ENCODE measurements at places on chromosomes 1 and 21.

GRCh38 chr1:93061895-93062792 lies 16.9 kb upstream of the MTF2 start:
- peak; percentile 66 for DNase-seq

DNA sequence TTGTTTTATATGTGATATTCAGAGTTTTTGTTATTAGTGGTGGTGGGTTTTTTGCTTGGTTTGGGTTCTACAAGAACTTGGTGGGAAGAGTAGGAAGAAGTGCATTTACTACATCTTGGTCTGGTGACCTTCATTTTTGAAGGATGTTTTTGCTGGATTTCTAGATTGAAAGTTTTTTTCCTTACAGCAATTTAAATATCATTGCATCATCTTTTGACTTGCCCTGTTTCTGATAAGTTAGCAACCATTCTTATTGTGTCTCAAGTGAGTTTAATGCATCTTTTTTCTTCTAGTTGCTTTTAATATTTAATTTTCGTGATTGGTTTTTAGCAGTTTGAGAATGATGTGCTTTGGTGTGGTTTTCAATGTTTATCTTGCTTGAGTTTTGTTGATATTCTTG lies 447.7 kb downstream of the DISC1 start:
- DNase-seq: no peak

DNA sequence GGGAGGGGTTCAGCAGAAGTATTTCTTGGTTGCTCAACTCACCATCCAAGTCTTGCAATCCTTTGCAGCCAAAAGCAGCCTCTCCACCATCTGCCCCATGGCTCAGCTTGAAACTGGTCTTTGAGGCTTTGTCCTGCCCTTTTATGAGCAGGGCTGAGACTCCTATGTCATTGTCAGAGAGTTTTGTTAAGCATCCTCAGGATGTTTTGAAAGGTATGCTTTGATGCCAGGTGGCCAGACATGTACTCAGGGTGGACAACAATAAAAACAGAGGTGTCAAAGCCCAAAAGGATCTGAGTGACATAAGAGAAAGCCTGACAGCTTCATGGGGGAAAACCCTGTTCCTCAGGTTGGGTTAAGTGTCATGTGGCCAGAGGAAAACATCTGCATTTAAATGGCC lies 310.5 kb downstream of the PRDM2 start:
- no peak for DNase-seq

- no peak for DNase-seq
Observed at GRCh38 chr21:31733551-31734149, 1.7 kb upstream of the SCAF4 start.

DNA sequence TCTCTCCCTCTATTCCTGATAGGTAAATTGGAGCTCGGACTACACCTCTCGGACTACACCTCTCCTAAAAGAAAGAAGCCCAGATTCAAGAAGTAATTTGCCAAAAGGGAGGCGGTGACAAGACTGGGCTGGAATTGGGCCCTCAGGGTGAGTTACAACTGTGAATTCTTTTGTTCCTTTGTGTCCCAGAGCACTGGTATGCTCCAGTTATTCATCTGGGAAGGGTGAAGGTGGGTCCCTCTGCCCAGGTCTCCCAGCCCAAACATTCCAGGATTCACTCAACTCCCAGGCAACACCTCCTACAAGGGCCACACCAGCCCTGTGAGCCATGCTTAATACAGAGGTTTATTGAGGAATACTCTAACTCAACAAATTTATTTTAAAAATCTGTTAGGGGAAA lies 69.2 kb downstream of the LMX1A start:
- DNase-seq: no peak

- no peak for DNase-seq
Observed at GRCh38 chr21:35562876-35563275, 497.4 kb downstream of the SETD4 start.

GRCh38 chr1:245389873-245390272 lies 235.1 kb downstream of the KIF26B start:
- no peak for DNase-seq

Measured in CD4-positive, alpha-beta T cell treated with Interleukin-10 for 1 hour (primary cell).